Activated T-cell treated with anti-CD3 and anti-CD28 coated beads, Interleukin-2, amount 50 U/mL, for 4 hours (primary cell): ENCODE measurements at places on chromosomes 4 and X. TPM values are rescaled to one million over a fixed set of nuclear protein-coding genes. Genes with fewer than 3 reads are reported as not detected.

GAGE2A gene
- total RNA-seq: not detected

PAGE2 gene
- total RNA-seq: not detected

MAGEB10 gene
- total RNA-seq: not detected

ANOS1 gene
- 0.08 TPM for total RNA-seq

DNA sequence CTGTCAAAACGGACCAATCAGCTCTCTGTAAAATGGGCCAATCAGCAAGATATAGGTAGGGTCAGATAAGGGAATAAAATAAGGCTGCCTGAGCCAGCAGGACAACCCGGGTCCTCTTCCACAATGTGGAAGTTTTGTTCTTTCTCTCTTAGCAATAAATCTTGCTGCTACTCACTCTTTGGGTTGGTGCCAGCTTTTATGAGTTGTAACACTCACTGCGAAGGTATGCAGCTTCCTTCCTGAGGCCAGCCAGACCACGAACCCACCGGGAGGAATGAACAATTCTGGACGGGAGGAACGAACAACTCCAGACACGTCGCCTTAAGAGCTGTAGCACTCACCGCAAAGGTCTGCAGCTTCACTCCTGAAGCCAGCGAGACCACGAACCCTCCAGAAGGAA, 287.8 kb downstream of the RAPGEF2 start:
- DNase-seq: no peak

- DNase-seq: no peak
Observed at GRCh38 chrX:48942895-48943294, 14.5 kb downstream of the OTUD5 start.

DNA sequence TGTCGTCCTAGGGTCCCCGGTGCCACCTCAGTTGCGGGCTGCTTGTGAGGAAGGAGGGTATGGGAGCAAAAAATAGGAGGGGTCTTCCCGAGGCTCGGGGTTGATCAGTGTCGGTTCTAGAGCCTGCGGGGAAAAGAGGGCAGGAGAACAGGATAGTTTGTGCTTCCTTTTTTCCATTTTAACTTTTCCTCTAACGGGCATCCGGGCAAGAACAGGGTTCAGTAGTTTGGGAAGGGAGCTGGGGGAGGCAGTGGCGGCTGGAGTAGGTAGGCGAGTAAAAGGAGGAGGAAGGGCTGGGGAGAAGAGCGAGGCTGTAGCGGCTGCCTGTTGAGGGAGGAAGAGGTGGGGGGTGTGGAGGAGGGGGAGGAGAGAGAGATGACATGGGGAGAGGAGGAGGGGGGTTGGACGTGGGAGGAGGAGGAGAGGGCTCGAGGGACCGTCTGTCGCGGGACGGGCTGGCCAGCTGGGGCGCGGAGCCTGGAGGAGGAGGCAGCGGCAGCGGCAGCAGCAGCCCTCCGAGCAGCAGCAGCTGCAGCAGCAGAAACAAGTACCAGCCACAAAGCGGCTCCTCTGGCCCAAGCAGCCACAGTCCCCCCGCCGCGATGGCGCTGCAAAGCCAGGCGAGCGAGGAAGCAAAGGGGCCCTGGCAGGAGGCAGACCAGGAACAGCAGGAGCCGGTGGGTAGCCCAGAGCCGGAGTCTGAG, at the start of gene SLC16A2:
TSS of gene SLC16A2 (plus strand) at position 458 of the 704 bp plus-strand sequence. CDS start at position 603, 145 bp downstream.
- DNase-seq: peak; percentile 22

DNA sequence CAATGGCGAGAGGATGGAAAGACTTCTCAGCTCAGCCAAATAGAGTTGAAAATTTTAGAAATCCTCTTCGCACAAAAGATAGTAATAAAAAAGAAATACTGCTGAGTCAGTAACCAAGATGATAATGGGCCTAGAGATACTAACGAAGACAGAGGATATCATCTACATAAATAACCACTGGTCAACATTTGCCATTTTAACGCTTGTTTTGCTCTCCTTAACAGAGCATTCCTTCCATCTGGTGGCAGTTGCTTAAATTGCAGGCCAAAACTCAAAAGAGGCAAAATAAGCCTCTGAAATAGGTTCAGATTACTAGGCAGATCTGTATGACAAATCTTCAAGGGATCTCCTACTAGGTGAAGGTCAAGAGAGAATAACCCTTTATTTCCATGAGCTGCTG, 51.7 kb upstream of the MCF2 start:
- no peak for DNase-seq

- DNase-seq: no peak
Observed at GRCh38 chr4:139603576-139604410, 47.8 kb upstream of the SETD7 start.

DNA sequence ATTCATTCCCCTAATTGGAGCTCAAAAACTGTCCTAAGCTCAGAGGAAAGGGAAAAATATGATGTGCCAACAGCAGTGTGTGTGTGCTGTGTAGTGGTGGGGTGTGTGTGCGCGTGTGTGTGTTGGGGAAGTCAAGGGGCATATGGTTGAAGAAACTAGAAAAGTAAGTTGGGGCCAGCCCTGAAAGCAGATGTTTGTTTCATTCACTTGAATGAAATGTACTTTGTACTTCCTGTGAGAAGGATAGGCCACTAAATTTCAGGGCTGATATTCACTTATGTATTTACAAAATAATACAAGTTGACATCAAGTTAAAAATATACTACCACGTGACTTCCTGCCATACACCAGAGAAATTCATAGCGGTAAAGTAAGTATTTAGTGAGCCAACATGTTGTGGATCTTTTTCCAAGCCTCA, 151.3 kb upstream of the JADE1 start:
- DNase-seq: no peak

DNA sequence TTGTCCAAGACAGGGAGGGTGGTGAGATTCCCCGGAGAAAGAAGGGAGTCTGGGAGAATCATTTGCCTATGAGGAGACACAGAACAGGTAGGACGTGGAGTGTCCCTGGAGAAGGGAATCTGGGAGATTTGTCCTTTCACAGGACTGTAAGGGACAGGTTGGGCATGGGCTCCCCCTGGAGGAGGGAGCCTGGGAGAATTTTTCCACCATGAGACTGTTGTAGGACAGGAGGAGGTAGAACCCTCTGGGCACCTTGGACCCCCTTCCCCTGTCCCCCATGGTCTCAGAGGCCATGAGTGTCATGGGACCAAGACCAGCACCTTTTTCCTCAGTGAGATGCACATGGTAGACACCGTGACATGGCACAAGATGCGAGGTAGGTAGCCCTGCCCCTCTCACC, 2.8 kb downstream of the PORCN start:
- DNase-seq: no peak
